Prostate gland (tissue), 2 donors: ENCODE measurements at places on chromosomes 12 and 14.

DNA sequence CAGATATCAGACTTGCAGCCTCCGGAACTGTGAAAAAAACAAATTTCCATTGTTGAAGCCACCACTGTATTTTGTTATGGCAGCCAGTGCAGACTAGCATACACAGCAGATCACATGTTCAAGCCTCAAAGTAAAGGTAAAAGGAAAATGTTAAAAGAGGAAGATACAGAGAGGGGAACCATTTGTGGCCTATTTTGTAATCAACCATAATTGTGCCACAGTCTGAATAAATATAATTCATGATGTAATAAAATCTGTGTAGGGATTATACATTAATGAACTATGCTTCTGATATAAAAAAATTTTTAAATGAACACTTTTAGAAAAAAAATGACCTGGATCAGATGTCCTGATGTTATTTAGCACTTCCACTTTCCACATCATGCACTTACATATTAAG is 79.6 kb downstream of the SLC16A7 start:
- H3K4me3 ChIP-seq: no peak overlapping the region
- no peaks in the 10 kb centered on the region for H3K4me1 ChIP-seq
- no peak overlapping the region for H3K27ac ChIP-seq
- no peaks in the 10 kb centered on the region for H3K27me3 ChIP-seq

GRCh38 chr12:132558861-132559623 is 51.3 kb downstream of the LRCOL1 start:
- H3K4me1 ChIP-seq: peaks cover 4% of the 10 kb centered on the region
- H3K4me3 ChIP-seq: peak overlapping the region; percentile 49
- H3K36me3 ChIP-seq: no peaks in the 10 kb centered on the region
- no peak overlapping the region for H3K27ac ChIP-seq

DNA sequence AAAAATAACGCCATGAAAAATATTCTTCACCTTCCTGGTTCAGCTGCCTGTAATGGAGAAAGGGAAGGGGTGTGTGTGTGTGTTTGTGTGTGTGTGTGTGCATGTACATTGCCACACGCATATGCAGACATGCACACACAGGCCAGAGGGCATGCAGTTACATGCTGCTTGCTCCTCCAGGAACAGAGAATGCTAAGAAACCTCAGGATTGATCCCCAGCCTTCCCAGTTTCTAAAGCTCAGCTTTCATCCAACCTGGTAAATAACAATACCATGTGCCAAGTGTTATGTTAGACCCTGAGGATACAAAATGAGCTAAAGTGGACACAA is 241.7 kb downstream of the SPTSSA start:
- H3K4me3 ChIP-seq: no peak overlapping the region
- no peak overlapping the region for H3K27ac ChIP-seq
- no peak for DNase-seq
- H3K36me3 ChIP-seq: no peaks in the 10 kb centered on the region
- no peaks in the 10 kb centered on the region for H3K27me3 ChIP-seq
- H3K4me1 ChIP-seq: no peaks in the 10 kb centered on the region

DNA sequence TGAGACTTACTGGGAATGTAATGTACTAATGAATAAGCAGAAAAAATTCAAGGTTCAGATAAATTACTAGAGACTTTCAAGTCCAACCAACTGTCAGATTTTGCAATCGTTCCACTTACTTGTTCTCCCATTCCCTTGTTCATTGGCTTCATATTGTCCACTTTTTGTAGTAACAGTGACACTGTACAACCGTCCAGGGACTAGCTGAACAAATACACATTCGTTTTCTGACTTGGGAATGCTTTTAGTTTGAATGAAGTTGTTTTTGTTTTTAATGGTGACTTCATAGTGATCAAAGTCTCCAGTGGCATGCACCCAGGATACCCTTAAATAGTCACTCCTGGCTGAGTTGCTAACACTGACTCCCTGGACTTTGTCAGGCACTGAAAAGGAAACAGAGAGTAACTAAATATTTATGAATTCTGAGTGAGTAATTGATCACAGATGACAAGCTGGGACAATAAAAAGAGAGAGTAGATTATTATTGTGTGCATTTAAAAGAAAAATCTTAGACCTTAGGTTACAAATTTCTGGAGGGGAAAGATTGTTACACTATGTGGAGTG is 65.4 kb downstream of the PTPRB start:
- H3K27ac ChIP-seq: no peak overlapping the region
- H3K27me3 ChIP-seq: no peaks in the 10 kb centered on the region
- H3K4me3 ChIP-seq: no peak overlapping the region
- H3K36me3 ChIP-seq: no peaks in the 10 kb centered on the region
